ENCODE measurements at places on chromosomes 3 and 15. TPM values are rescaled to one million over a fixed set of nuclear protein-coding genes. Genes with fewer than 3 reads are reported as not detected.

DNA sequence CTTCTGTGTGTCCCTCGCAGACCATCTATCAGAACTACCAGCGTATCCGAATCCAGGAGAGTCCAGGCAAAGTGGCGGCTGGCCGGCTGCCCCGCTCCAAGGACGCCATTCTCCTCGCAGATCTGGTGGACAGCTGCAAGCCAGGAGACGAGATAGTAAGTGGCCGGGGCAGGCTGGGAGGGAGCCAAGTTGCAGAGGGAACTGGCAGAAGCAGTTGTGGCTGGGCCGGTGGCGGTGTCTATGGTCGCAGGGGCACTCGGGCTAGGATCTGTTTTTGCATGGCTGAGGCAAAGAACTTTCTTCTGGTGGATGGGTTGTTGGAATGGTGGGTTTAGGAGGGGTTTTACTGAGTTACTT, 10.1 kb downstream of the MCM2 start:
- DNase-seq: no peak

GRCh38 chr3:50164481-50164880, 9.4 kb downstream of the SEMA3F start:
- no peak for DNase-seq

PRRT3 gene
- 5.7 TPM for total RNA-seq

CCR3 gene
- not detected for total RNA-seq

TICRR gene
- 29.2 TPM for total RNA-seq

DNA sequence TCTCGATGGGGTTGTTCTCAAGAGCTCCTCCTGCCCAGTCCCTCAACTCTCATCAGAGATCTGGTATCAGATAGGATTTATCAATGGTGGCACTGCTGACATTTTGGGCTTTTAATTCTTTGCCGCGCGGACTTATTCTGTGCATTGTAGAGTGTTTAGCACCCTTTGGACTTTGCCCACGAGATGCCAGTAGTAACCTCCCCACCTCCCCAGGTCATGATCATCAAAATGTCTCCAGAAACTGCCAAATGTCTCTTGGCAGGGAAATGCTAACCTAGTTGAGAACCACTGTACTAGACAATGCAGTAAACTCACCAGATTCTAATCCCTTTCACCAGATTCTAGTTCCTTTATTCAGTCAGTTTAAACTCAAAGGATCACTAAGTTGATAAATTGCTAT, 24.0 kb downstream of the SLC27A2 start:
- no peak for DNase-seq

GRCh38 chr3:156456771-156457224, 98.1 kb downstream of the SSR3 start:
- DNase-seq: no peak

- no peak for DNase-seq
These were observed 45.1 kb downstream of the EDEM1 start for GRCh38 chr3:5232570-5232969.

DNA sequence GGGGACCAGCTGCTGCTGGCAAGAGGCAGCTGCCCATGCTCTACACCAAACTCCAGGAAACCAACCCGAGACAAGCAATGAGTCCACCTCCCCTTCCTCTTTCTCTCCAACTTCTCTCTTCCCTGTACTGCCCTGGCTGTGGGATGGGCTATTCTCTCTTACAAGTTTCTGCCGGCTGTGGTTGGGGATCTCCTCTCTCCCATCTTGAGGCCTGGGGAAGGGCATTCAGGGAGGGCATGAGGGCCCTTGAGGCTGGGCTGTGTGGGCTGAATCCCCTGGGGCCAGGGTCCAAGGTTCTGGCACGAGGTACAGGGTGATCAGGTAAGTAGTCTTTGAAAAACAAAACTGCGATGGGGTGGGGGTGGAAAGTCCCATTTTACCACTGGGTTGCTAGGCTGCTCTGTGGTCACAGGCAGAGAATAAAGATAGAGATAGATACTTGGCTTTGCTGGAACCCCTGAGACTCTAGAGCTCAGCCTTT, 32.3 kb upstream of the CTSH start:
- no peak for DNase-seq

GRCh38 chr15:63067976-63068743, 25.6 kb downstream of the TPM1 start:
- DNase-seq: no peak

GRCh38 chr15:36362509-36362915, 216.9 kb upstream of the CDIN1 start:
- no peak for DNase-seq

Measured in activated CD8-positive, alpha-beta T cell treated with anti-CD3 and anti-CD28 coated beads for 36 hours (primary cell).